ENCODE measurements at places on chromosomes 13 and 19.

- no peak for DNase-seq
Measured at GRCh38 chr13:110285991-110286832, 20.7 kb downstream of the COL4A1 start.

DNA sequence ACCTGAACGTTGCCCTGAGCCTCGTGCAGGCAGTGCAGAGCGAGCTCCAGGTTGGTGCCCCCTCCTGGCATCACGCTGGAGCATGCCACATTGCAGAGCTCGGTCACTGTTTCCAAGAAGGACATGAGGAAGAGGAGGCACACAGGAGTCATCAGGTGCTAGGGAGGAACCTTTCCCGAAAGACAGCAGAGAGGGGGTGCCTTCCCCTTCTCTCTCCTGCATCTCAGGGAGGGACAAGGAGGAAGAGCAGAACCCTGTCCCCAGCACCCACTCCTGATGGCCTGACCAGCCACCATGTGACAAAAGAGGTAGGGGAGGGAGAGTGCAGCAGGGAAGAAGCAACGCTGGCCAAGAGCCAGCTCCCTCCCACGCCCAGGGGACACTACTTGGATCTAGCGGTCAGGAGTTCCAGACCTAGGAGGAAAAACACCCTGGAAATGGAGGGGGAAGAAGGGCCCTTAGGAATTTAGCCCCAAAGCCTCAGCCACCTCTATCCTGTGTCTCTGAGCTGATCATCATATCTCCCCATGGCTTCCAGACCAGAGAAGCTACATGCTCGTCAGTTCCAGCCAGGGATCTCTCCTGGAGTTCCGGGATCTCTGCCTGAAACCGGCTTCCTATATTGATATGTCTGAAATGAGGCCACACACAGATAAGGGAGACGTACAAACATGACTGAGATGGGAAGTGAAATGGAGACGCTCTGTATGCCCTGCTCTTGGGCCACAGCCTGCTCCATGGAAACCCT lies 17.0 kb upstream of the NAPA start:
- no peak for DNase-seq

DNA sequence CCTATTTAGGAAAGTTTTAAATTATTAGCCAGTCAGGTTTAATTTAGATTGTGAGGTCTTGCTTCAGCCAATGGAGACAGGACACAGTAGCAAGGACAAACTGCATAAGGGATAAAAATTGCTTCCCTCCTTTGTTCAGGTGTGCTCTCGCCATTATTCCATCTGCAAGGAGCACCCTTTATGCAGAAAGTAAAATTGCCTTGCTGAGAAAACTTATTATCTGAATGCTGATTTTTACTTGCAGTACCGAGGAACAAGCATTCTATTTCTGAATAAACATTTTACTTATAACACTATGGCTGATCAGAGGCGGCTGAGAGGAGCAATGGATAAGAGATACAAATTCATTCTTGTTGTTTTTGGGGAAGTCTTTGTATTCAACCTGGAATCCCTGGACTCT lies 8.0 kb downstream of the CYP4F22 start:
- no peak for DNase-seq

- DNase-seq, result no peak
Measured at GRCh38 chr19:15234431-15235130, 2.3 kb upstream of the EPHX3 start.

DNA sequence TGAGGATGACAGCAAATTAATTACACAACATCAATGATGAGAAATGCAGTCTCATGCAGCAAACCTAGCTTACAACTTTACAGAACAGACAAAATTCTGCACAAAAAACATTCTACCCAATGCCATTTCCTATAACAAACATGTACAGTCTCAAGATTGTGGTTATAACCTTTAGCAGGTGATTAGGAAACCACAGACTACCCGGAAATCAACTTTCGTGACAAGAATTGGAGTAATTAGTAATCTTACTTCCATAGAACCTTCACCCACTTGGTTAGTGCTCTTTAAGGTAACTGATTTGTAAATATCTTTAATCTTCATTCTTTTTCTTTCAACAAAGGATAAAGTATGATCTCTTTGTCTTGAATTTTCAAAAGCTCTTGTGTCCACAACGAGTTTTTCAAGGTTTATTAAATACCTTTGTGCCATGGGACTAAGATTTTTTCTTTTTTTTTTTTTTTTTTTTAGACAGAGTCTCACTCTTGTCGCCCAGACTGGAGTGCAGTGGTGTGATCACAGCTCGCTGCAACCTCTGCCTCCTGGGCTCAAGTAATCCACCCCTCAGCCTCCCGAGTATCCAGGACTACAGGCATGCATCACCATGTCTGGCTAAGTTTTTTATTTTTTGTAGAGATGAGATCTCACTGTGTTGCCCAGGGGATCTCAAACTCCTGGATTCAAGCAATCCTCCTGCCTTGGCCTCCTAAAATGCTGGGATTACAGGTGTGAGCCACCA lies 78.8 kb downstream of the MAP4K1 start:
- DNase-seq, result no peak

- DNase-seq, result no peak
Measured at GRCh38 chr19:43572171-43572588, 3.1 kb downstream of the XRCC1 start.

- no peak for DNase-seq
Measured at GRCh38 chr19:29781386-29782259, 30.2 kb upstream of the CCNE1 start.

- no peak for DNase-seq
Measured at GRCh38 chr13:73334445-73334844, 275.6 kb downstream of the KLF5 start.

GRCh38 chr13:102207680-102208342 lies 194.0 kb downstream of the FGF14 start:
- no peak for DNase-seq

DNA sequence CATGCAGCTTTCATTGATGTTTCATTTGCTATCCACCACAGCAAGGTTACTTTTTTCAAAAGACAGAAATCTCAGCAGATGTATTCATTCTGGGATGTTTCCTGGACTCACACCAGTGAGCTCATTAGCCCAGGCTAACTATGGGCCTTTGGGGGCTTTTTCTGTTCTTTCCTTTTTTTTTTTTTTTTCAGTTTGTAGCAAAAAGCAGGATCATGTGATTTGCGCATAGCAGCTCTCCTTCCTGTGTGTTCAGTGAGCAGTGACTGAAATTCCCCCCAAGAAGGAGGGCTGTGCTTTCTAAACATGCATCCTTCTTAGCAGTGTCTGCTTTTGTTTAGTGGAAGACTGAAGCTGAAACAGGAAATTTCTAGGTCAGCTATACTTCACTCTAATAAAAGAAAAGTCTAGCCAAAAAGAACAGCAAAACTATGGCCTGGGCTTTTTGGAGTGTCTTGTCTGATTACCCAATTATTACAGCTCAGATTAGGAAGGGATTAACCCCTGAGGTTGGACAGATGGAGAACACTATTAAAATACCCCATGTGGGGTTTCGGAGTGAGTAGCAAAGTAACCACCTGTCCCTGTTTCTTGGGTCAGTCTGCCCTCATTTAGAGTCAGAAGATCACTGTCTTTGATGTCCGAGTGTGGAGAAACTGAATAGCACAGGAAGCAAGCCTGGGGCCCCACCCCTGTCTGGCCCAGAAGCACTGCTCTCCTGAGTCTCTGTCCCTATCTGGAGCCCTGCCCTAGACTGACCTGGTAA lies 8.9 kb upstream of the AMER2 start:
- DNase-seq, result no peak

DNA sequence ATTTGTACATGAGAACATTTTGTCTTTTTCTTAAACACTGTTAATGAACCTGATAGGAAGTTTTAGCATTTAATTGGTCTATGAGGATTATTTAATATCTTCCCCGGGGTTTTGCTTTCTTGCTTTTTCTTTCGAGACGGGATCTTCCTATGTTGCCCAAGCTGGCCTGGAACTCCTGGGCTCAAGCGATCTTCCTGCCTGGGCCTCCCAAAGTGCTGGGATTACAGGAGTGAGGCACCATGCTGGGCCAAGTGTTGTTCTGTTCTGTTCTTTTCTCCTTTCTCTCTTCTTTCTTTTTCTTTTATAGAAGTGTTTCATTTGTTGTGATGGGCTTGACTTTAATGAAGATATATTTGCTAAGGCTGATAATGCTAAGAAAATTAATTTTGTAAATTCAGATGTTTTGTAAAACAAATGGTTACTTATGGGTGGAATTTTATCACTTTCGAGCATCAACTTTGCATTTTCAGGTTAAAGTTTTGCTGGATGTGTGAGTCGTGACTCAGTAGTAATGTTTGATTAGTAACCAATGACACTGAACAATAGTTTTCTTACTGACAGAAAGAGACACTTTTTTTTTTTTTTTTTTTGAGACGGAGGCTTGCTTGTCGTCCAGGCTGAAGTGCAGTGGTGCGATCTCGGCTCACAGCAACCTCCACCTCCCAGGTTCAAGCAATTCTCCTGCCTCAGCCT lies 2.2 kb downstream of the PAN3 start:
- DNase-seq, result no peak

DNA sequence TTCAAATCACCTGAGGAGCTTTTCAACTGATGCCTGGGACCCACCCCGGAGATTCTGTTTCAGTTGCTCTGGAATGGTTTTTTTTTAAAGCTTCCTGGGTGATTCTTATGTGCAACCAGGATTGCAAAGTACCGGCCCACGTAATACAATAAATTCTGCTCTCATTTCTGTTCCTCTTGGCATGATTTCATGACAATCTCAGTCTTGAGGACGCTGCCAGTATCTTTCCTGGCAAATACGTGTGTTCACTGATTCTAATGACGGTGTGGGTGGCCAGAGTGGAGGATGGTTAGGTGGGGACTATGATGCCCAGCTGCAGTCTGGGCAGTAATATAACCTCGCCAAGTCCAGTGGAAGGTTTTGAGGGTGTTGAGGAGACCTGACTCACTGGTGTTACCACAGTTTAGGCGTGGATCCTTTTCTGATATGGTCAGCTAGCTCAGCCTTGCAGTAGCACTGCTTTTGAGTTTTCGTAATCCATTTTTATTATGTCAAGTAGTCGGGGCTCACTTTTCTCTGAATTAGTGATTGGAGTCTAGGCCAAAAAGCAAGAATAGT lies 49.4 kb downstream of the FAM124A start:
- DNase-seq, result no peak

All from glomerular endothelial cell (primary cell).